ENCODE measurements at places on chromosomes 16 and 17.
A peak's percentile ranks its signal among the peaks of the same experiment; 100 is the strongest.

- DNase-seq, result no peak
Measured at GRCh38 chr16:87114832-87115231, 202.4 kb downstream of the C16orf95 start.

DNA sequence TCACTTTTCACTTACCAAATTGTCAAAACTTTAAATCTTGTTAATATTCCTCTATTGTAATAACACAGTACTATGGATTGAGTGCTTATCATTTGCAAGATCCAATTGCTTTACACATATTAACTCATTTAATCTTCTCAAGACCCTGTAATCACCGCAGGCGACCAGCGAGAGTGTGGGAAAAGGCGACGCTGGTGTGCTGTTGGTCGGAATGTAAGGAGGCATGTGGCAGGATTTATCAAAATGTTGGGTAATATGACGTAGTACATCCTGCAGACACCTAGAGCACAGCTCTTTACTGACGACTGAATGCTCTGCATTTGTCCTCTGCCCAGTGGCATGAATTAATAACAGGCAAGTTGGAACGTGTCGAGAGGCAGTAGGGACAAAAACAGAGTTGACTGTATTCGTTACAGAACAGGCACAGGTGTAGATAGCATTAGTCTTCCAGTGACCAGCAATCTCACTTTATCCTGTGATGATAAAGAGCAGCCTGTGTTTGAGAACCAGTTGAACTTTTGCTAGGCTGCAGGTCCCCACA is 80.3 kb downstream of the TNRC6C start:
- no peak for DNase-seq

DNA sequence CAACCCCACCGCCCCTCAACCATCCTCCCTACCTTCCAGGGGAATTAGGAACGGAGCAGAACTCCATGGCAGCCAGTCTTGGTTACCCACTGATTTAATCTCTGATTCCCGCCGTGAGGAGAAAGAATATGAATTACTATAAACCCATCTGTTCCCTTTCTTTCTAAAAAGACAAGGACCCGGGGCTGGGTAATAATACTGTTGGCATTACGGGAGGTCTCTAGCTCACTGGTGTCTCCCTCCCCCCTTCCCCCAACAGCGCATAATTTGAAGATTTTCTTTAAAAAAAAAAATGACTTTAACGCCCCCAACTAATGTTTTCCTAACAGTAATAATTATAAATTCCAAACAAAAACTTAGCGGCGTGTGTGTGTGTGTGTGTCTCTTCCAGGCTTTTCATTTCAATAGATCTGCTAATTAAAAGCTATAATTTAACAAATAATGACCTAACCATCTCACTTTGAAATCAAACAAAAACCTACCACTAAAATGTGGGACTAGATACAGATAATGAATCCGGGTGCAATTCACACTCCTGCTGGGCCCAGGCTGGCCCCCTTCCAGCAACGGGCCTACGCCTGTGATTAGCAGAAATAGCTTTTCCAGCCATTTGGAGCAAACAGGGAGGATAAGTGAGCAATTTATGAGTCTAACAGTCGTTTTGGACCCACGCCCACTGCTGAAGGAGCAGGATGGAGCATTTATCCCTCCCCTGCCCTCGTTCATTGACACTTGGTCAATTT is 18.2 kb upstream of the BHLHA9 start:
- DNase-seq, result no peak

DNA sequence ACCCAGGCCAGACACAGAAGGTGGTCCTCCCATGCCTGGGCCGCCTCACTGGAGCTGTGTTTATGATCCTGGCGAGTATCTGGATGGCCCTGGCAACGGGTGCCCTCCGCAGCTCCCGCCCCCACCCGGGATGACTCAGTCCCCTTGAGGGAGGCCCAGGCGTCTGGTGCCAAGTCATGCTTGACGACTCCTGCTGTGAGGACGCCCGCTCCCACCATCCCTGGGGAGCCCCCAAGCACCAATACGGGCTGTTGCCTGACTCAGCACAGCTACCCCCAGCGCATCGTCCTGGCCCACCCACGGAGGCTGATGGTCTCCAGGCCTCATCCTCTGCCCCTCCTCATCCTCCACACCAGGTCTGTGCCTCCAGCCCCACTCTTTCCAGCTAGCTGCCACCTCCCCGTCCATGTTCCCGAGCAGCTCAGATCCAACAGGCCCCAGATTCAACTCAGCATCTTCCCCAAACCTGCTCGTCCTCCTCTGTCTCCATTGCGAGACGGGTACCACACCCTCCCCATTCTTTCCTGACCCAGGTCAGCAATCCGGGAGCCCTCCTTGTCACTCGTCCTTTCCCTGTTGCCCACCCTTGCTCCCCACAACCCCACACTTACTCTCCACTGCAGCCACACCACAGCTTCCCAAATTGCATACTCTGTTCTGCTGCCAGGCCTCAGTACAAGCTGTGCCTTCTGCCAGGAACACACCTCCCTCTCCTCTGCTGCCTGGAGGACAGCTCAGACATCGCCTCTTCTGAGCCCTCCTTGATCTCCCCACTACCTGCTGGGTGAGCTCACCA is 2.6 kb downstream of the CAMKK1 start:
- DNase-seq, result no peak

GRCh38 chr16:84463221-84463620 is 41.2 kb downstream of the MEAK7 start:
- no peak for DNase-seq

GRCh38 chr17:78307887-78308638 is 51.8 kb downstream of the SOCS3 start:
- DNase-seq, result no peak

DNA sequence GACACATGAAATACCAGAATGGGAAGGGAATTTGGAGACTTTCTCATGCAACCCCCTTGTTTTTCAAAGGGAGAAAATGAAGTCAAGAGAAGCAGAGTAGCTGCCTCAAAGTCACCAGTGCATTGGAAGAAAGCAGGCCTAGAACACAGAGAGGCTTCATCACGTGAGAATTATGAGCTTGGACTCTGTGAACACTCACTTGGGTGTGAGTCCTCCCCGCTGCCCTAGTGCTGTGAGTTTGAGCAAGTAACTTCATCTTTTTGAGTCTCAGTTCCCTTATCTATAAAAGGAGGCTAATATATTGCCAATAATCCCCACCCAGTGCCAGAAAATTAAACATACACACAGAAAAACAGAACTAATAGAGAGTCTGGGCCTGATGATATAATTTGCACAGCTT is 315.8 kb downstream of the XYLT1 start:
- DNase-seq, result no peak

DNA sequence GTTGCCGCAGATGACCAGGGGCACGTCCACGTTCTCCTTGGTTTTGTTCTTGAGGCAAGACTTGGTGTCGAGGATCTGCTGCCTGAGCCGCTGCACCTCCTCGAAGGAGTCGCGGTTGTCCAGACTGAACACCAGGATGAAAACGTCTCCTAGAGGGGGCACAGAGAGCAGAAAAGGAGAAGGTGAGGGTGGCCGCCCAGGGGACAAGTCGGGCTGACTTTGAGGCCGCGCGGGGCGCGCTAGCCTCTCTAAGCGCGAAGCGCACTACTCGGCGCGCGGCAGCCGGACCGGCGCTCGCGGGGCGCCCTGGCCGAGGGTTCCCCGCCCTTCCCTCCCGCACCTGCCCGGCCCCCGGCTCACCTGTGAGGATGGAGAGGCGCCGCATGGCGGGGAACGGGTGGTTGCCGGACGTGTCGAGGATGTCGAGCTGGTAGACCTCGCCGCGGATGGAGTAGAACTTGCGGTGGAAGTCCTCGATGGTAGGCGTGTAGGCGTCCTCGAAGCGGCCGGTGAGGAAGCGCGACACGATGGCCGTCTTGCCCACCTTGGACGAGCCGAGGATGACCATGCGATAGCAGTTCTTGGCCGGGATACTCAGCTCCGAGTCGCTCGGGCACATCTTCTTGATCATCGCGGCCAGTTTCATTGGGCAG is 533 bp downstream of the RASD1 start:
- DNase-seq, result no peak

DNA sequence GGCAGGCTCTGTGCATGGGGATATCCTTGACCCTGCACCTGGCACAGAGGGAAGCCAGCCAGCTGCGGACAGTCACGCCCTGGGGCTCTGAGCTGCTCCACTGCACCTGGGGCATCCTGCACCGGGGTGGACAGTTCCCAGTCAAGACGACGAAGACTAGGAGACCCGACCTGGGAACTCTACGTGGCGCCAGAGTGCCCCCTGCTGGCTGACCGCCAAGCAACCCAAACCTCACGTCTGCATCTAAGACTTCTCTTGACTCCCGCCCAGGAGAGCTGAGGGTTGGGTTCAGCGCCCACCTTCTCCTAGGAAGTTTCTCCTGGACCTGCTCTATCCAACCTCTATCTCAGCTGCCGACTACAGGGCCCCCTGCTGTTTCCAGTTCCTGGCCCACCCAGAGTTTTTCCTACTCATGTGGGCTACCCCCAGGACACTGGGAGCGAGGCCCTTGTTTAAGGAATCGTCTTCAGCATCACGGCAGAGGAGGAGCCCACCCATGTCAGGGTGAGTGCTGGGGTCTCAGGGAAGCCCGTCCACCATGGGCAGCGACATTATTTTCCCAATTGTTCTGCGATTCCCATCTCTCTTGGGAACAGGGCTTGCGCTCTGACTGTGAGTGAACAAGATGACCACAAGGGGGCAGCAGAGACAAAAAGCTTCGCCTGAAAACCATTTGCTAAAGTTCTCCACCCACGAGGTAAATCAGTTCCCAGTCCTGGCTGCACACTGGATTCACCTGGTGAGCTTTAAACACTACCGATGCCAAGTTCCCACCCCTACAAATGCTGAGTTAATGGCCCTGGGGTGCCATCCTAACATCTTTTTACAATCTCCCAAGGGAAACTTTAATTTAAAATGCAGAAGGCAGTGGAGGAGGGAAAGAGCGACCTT is 29.3 kb downstream of the TLE7 start:
- DNase-seq, result peak; percentile 69

- peak; percentile 60 for DNase-seq
Measured at GRCh38 chr16:49019081-49019633, 262.5 kb downstream of the CBLN1 start.

DNA sequence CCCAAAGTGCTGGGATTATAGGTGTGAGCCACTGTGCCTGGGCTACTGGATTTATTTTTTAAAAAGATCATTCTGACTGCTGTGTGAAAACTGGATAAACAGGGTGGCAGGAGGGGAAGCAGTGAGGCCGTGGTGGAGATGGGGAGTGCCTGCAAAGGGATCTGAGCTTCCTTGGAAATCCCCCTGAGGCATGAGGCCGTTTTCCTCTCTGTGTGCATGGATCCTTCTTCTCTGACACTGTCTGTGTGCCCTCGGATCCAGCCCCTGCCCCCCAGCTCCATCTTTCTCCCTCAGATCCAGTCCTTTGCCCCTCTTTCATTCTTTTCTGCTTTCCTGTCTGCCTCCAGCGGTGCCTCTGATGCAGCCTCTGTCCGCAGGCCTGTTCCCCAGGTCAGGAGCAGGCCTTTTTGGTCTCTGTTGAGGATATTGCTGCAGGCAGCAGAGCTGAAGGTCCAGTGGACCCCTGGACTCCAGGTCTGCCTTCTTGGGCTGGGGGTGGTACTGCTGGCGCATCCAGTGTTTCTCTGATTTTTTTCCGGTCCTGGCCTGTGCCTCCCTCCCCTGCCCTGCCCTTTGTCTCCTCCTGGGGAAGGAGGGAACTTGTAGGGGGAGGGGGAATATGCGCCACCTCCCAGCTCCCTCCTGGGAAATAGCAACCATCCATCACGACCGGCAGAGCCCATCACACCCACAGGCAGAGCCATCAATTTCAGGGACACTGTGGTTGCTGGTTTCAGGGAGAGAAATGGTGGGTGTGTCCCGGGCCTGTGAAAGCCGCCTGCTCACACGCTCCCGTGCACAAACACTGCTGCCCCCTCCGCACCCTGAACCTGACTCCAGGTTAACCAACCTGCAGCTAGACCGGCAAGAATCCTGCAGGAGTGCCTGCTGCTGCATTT is 17.0 kb downstream of the MGAT5B start:
- no peak for DNase-seq

DNA sequence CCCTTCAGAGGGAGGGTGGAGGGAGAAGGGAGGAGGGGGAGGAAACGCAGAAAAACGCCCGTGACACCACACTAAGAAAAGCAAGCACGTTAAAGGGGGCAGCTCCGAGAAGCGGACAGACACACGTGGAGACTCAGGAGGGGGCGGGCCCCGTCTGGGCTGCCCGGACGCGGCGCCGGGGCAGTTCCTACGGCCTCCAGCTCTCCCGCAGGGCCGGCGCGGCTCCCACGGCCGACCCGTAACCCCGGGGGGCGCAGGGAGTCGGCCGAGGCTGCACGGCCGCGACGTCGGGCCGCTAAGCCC is 362 bp downstream of the KLHDC4 start:
- no peak for DNase-seq

GRCh38 chr16:52424591-52424990 is 122.4 kb downstream of the TOX3 start:
- no peak for DNase-seq

- no peak for DNase-seq
Measured at GRCh38 chr16:79361132-79361751, 239.3 kb downstream of the MAF start.

GRCh38 chr16:58684001-58684353 is 593 bp downstream of the SLC38A7 start:
- no peak for DNase-seq

GRCh38 chr16:84641643-84642358 is 6.5 kb upstream of the KLHL36 start:
- DNase-seq, result no peak

- no peak for DNase-seq
Measured at GRCh38 chr16:88012360-88012759, 61.1 kb downstream of the BANP start.

- no peak for DNase-seq
Measured at GRCh38 chr16:85129876-85130704, 17.8 kb upstream of the CIBAR2 start.

- DNase-seq, result no peak
Measured at GRCh38 chr17:2093349-2093748, 38.4 kb downstream of the HIC1 start.

- peak; percentile 86 for DNase-seq
Measured at GRCh38 chr17:10646392-10646990, 10.6 kb downstream of the MYH3 start.

- DNase-seq, result peak; percentile 58
Measured at GRCh38 chr16:74667255-74667700, 601 bp upstream of the RFWD3 start.

DNA sequence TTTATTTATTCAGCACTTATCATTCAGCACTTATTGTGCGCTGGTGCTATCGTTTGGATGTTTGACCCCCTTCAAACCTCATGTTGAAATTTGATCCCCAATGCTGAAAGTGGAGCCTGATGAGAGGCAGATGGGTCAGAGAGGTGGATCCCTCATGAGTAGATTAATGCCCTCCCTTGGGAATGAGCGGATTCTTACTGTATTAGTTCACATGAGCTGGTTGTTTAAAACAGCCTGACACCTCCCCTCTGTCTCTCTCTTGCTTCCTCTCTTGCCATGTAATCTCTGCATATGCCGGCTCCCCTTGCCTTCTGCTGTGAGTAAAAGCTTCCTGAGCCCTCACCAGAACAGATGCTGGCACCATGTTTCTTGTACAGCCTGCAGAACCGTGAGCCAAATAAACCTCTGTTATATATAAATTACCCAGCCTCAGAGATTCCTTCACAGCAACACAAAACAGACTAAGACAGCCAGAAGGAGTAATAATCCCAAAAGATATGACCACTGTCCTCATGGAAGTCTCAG is 111.1 kb downstream of the CACNG3 start:
- DNase-seq, result no peak
